ENCODE measurements at places on chromosomes 13 and 19.

GRCh38 chr13:45895881-45896280 lies 44.3 kb upstream of the SIAH3 start:
- no peak for DNase-seq

GRCh38 chr19:3250675-3251074 lies 26.2 kb downstream of the CELF5 start:
- no peak for DNase-seq

DNA sequence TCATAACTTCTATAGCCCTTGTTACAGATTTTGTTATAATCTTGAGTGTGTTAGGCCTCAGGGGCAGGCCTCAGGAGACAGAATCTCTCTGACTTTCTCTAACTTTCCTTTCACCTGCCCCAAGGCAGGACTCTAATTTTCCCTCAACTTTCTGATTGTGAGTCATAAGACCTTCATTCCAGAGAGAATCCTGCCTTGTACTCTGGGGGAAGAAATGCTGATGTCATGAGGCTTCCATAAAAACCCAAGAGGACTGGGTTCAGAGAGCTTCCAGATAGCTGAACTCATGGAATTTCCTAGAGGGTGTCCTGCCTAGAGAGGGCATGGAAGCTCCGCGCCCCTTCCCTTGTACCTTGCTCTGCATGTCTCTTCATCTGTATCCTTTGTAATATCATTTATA lies 5.3 kb upstream of the KBTBD6 start:
- no peak for DNase-seq

GRCh38 chr13:71864094-71864985 lies 2.7 kb downstream of the DACH1 start:
- DNase-seq = peak; percentile 67

GRCh38 chr19:3687774-3688706 lies 12.2 kb downstream of the PIP5K1C start:
- peak; percentile 92 for DNase-seq

DNA sequence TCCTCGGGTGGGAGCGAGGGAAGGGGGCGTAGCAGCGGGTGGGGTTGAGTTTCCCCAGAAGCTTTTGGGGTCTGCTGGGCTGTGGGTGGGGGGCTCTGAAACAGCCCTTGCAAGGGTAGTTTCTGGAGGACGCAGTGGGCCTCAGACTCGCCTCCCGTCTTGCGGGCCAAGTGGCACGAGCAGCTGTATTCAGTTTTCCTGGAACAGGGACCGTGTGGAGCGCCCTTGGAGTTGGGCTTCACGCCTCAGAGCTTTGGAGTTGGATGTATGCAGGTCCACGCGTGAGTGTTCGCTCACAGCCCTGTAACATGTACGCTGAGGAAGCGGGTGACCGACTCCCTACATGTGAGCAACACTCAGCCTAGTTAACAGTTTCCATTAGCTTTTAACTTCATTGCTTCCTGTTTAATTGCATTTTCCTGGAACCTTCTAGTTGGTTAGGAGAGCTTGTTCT lies 603 bp downstream of the TM9SF2 start:
- peak; percentile 29 for DNase-seq

DNA sequence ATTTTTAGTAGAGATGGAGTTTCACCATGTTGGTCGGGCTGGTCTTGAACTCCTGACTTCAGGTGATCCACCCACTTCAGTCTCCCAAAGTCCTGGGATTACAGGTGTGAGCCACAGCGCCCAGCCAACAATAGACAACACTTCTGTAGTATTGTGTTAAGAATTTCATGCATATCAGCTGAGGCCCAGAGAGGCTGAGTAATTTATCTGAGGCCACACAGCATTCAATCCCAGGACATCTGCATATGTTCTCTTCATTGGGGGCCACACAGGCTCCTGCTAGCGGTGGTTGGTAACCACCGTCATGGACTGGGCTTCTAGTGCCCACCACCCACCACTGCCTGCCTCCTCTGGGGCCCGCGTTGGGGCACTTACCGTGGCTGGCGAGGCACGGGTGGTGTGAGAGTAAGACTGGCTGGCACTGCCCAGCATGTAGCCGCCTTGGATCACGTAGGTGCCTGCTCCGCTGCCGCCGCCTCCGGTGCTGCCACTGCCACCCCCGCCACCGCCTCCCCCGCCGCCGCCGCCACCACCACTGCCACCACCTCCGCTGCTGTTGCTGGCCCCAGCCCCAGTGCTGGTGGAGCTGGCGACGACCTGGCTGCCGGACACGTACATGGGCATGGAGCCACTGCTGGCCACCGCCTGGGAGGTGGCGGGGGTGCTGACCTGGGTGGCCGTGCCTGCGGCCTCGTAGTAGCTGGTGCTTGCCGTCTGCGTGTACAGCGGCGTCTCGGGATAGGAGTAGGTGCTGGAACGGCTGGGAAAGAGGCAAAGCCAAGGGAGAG lies 20.3 kb downstream of the DCAF15 start:
- no peak for DNase-seq

DNA sequence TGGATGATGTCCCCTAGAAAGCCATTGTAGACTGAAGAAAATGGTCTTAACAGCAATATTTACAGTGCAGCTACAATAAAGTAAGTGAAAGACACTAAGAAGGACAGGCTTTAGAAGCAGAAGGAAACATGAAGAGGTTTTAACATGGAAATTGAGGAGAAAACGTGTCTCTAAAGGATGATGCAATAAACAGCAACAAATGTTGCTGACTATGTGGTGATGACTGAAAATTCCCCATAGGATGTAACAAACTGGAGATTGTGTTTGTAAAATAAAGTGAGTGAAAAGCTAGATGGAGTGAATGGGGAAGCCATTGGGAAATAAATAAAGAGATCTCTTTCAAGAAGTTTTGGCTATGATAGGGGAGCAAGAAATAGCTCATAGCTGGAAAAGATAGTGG lies 186.7 kb upstream of the IPO5 start:
- DNase-seq = no peak

DNA sequence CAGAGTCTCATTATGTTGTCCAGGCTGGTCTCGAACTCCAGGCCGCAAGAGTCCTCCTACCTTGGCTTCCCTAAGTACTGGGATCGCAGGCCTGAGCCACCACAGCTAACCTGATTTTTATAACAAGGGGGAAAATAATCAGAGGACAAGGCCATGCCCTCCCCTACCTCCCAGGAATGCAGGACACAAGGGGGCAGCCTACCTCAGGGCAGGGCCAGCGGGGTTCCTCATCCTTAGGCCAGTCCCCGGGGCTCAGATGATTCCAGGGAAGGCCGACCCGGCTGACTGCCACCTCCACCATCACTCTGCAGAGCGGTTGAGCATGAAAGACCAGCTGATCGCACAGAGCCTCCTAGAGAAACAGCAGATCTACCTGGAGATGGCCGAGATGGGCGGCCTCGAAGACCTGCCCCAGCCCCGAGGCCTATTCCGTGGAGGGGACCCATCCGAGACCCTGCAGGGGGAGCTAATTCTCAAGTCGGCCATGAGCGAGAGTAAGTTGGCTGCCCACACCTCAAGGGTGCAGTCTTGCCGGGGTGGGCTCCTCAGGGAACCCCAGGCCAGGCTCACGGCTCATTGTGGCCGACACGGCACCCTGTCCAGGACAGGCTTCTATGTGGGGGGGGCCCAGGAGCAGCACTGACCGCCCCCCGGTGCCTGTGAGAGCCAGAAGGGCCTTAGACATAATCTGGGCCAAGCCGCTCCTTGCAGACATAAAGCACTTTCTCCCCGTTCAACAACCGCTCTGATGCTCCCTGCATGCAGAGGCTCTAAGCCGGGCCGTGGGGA lies 26.8 kb downstream of the PEX11G start:
- DNase-seq = no peak

DNA sequence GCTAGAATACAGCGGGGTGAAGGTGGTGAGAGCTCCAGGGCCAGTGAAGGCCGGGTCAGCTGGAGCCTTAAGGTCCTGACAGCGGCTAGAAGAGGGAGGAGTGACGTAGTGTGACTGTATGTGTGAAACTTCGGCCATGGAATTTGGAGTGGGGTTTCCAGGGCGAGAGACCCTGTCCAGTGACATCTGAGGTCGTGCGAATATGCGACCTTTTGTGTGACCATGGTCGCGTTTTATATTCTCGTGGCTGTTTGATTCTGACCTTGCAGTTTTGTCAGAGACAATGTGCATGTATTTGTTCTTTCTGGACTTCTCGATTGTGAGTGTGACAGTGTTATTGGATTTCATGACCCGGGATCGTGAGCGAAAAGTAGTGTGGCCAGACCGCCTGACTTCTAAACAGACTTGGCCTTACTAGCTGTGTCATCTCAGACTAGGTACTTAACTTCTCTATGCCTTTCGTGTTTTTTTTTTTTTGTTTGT lies 405 bp upstream of the ZNF569 start:
- no peak for DNase-seq

- DNase-seq = no peak
Observed at GRCh38 chr19:35141837-35142605, 1.0 kb upstream of the FXYD7 start.

DNA sequence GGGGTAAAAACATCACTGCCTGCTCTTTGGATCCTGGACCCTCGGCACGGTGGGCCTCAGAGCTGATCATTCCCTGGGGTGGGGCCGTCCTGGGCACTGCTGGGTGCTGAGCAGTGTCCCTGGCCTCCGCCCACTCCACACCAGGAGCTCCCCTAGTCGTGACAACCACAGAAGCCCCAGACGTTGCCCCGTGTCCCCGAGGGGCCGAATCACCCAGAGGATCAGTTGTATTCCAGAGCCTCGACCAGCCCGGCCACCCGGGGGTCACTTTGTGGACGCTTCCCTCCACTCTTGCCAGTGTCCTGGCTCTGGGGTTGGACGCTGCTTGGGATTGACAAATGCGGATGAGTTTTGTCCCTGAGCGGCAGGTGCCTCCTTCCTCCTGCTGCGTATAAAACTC lies 10.2 kb downstream of the C2CD4C start:
- no peak for DNase-seq

DNA sequence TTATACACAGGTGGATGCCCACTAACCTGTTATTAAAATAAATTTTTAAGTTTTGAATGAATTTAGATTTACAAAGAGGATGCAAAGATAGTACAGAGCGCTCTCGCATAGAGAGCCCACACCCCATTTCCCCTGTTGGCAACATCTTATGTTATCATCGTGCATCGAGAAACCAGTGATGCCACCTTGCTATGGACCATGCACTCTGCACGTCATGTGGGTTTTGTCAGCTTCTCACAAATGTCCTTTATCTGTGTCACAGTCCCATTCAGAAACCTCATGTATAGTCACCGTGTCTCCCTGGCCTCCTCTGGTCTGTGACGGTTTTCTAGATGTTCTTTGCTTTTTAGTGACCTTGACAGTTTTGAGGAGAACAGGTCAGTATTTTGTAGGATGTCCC lies 60.0 kb downstream of the ING1 start:
- DNase-seq = no peak

DNA sequence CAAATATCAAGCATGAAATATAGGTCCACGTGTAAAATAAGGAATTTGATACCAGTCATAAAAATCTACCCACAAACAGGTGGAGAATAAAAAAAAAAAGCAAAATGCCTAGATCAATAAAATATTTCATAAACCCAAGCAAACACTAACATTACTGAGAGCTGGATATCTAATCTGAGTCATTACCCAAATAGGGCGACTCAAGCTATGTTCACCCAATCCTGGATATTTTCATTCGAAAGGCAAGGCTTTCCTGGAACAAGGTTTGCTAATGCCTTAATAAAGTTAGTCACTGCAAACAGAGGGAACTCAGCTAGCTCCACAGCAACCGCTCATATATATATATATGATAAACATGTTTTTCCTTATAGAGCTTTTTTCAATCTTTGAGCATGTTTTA lies 33.5 kb upstream of the TM9SF2 start:
- DNase-seq = no peak

GRCh38 chr19:10895920-10896319 lies 24.6 kb downstream of the CARM1 start:
- no peak for DNase-seq
